Bronchial epithelial cell (primary cell): ENCODE measurements at places on chromosomes 3 and 15. TPM values are rescaled to one million over a fixed set of nuclear protein-coding genes. Genes with fewer than 3 reads are reported as not detected.

- no peak for DNase-seq
These were observed 63.3 kb upstream of the RGMA start for GRCh38 chr15:93152360-93152759.

- DNase-seq: peak; percentile 88
These were observed 29.7 kb downstream of the DNASE1L3 start for GRCh38 chr3:58180940-58181587.

GRCh38 chr3:154324919-154325318, 632 bp upstream of the DHX36 start:
- DNase-seq: no peak

GRCh38 chr3:184325715-184326369, 11.4 kb downstream of the EIF4G1 start:
- peak; percentile 67 for DNase-seq

- no peak for DNase-seq
These were observed 286.1 kb upstream of the TPM1 start for GRCh38 chr15:62756326-62756994.

DNA sequence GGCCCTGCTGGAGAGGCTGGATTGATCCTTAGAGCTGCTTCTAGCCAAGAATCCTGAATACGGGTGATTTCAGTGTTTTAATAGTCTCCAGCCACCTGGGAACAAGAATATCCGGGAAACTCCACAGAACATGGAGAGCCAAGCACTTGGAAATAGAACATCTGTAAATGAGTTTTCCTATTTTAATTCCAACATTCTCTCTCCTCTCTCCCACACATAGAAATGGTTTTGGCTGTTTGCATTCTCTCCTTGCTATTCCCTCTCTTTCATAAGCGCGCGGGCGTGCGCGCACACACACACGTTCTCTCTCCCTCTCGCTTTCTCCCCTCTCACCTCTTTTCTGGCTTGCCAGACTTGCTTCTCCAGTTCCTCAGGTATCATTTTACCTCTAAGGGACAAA, 50.6 kb downstream of the GADL1 start:
- DNase-seq: no peak

- no peak for DNase-seq
These were observed 11.4 kb downstream of the MAN2A2 start for GRCh38 chr15:90914305-90915080.

GRCh38 chr15:29131840-29132420, 137.7 kb downstream of the NSMCE3 start:
- DNase-seq: no peak

DNA sequence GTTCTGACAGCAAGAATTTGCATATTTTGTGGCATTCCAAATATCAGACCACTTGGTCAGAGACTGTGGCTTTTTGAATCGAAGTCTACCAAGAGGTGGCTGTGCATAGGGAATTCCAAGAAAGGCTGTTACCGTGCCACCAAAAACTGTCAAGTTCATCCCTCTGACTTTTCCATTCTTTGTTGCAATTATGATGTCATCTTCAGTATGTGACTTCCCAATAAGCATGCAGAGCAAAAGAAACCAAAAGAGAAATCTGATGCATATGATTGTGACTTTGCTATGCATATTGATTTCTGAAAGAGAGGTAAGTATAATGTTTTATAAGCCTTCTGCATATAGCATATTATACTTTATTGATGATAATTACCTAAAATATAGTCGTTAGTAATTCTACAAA, 6.5 kb downstream of the BCHE start:
- no peak for DNase-seq

- DNase-seq: no peak
These were observed 369.2 kb upstream of the IL12A start for GRCh38 chr3:159619341-159619885.

GRCh38 chr3:141240286-141240685, 8.7 kb downstream of the PXYLP1 start:
- no peak for DNase-seq

- DNase-seq: no peak
These were observed 82.7 kb downstream of the SLC25A26 start for GRCh38 chr3:66303491-66303901.

DNA sequence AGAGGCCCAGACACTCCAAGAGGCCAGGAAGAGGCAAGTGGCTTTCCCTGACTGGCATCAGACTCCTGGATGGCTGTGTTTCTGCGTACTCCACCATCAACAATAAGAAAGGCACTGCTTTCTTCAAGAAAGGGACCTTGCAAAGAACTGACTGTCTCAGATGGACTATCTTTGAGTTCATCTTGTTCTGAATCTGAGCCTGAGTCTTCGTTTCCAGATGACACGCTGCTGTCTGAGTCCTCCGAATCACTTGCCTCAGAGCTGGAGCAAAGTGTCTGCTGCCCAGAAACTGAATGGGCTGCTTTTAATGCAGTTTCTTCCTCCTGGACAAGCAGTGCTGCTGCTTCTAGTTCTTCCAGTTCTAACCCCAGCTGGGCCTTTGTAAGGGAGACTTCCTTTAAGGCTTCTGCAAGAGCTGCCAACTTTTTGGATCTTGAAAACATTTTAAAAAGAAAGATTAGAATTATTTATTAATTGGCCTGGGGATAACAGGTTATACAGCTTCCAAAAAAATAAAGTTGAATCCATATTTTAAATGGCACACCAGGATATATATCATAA, 97.8 kb downstream of the SHQ1 start:
- no peak for DNase-seq

DNA sequence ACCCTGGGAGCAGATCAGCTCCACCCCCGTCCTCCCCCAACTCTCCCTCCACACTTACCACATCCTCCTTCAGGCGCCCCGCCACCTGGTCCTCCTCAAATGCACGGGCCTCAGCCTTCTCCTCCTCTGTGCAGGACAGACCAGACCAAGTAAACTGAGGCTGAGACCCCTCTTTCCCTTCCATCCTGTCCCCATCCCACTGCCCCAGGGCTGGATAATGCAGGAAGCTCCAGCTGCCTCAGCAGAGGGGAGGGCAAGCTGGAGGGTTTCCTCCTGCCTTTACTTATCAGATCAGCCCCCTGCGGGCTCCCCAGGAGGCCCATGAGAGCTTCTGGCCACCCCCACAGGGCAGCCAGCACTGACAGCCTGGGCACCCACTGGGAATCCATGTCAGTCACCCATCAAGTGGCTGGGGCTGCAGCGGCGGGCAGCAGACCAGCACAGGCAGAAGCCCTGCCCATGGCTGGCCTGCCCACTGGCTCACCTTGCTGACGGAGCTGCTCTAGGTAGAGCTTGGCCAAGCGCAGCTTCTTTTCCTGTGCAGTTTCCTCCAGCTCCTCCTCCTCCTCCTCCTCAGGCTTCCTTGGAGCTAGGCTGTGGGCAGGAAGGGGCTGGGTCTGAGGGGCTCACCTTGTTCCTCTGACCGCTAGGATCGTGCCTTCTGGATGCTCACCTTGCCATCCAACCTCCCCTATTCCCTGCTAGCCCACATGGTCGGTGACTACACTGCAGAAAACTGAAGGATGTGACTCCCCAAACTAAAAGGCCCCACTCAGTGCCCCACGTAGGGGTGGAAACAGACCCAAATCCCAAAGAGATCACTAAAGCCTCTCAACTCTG, 3.9 kb downstream of the RRP9 start:
- no peak for DNase-seq

DNA sequence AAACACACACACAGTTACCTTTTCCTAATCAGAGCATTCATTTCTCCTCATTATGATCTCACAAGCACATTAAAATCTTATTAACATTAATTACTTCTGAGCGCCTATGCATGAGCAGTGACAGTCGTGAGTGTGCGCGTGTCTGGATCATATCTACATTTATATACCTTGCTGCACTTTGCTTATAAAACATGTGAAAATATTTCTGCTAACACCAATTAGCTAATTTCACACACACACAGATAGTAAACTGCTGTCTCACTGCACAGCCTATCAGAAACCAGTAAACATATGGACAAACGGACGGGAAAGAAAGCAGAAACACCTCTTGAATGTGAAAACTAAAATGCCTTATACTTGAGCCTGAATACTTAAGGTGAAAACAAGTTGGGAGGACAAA, 64.8 kb downstream of the ZBTB20 start:
- DNase-seq: no peak

The DOCK3 gene
- total RNA-seq: under 0.01 and 0.26 TPM in 2 replicates

The GUCA1C gene
- total RNA-seq: not detected in 2 replicates

The SH2D7 gene
- total RNA-seq: not detected in 2 replicates
